ENCODE measurements at places on chromosomes 6 and 20.

- DNase-seq = peak; percentile 88
These were observed 93.6 kb downstream of the NCR2 start for GRCh38 chr6:41428996-41429421.

DNA sequence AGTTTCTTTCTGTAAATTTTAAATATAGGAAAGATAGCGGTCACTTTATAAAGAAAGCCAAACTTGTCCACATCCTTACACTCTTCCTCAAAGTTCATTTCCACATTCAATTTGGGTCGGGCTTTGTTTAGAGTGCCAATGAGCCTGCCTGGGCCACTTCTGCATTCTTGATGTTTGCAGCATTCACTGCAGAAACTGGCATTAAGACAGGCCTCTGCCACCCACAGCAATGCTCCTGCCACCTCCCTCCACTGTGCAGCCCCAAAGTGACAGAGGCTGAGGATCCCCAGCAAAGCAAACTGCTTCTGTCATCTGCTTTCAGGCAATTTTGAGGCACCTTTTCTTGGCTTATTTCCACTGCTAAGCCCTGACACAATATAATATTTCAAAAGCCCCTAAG is 61.2 kb downstream of the TNFAIP3 start:
- no peak for DNase-seq

- DNase-seq = no peak
These were observed 6.7 kb downstream of the TTLL2 start for GRCh38 chr6:167331565-167331964.

- no peak for DNase-seq
These were observed 425.1 kb upstream of the JAG1 start for GRCh38 chr20:11098888-11099287.

DNA sequence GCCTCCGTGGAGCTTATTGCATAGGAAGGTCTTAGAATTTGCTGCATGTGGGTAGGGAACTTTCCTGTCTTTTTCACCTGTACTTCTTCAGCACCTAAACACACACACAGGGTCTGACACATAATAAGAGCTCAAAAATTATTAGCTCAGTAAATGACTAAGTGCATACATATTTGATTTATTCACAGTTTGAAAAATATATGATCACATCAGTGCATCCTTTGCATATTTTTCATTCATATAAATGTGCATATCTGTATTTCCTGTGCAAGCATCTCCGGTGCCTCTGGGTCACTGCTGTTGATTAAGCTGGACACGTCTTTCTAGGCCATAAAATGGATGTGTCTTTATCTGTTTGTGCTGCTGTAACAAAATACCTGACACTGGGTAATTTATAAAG is 234.7 kb downstream of the UST start:
- DNase-seq = no peak

GRCh38 chr6:101263596-101263995 is 129.9 kb upstream of the GRIK2 start:
- no peak for DNase-seq

- DNase-seq = no peak
These were observed 6.2 kb downstream of the SAPCD1 start for GRCh38 chr6:31768363-31769257.

DNA sequence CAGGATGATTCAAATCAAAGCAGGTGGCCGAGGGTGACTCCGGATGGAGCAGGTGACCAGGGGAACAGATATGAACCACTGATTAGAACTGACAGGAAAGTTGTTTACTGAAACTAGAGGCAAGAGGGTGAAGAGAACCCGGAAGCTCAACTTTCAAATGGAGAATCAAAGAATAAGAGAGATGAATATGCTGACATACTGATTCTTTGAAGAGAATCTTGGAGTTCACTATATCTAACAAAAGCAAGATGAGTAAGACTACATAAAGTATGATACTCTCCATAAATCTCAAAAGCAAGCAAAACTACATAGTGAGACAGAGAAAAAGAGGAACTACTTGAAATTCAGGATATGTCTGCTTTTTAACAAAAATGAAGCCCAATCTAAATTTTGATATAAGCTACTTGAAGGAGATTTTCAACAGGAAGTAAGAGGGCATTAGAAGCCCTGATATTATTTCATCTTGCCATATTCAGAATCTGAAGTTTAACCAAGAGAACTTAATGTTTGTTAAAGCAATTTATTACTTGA is 4.0 kb upstream of the UBD start:
- DNase-seq = no peak

GRCh38 chr6:117352466-117353081 is 73.2 kb downstream of the ROS1 start:
- peak; percentile 24 for DNase-seq

- DNase-seq = no peak
These were observed 635.8 kb downstream of the COL12A1 start for GRCh38 chr6:74570044-74570443.

DNA sequence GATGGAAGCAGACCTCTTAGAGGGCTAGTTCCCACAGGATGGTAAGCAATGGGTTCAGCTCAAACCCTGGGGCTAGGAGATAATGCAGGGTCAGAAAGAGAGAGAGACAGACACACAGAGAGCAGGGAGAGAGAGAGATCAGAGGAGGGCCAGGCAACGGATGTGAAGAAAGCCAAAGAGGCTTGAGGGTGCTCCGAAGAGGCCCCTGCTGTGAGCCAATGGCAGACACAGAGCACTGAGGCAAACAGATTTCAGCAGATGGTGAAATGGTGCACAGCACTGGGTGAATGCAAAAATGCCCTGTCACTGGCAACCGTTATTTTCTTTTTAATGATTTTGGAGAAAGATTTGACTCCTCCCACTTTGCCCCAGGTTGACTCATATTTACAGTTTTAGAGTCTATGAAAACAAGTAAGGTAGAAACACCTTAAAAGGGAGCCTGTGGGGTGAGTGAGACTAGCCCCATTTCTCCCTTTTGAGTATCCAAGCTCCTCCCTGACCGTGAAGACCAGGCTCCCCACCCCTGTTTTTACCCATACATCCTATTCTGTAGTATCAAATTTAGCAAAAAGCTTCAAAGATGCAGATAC is 840 bp downstream of the DEFB132 start:
- DNase-seq = no peak

GRCh38 chr20:55515832-55516231 is 489.5 kb downstream of the CBLN4 start:
- DNase-seq = no peak
